NB4 (cell line): ENCODE measurements at places on chromosomes 11 and 22.

DNA sequence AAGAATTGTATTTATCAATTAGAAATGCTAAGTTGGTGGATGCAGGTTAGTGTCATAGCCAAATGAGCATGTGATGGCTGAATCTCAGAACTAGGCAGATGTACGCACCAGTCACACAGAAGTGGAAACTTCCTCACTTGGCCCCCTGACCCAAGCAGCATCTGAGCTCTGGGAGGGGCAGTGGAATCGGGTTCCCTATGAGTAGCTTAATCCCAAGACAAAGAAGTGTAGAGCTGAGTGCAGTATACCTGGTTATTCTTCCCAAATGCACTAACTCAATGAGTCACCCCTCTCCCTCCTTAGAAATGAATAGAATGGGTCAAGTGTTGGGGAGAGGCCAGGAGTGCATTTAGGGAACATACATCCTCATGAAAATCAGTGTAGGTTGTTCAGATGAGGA is 224.6 kb downstream of the FAT3 start:
- no peak for DNase-seq

- peak; percentile 15 for DNase-seq
These were observed 4.6 kb upstream of the CABP7 start for GRCh38 chr22:29715240-29715639.

DNA sequence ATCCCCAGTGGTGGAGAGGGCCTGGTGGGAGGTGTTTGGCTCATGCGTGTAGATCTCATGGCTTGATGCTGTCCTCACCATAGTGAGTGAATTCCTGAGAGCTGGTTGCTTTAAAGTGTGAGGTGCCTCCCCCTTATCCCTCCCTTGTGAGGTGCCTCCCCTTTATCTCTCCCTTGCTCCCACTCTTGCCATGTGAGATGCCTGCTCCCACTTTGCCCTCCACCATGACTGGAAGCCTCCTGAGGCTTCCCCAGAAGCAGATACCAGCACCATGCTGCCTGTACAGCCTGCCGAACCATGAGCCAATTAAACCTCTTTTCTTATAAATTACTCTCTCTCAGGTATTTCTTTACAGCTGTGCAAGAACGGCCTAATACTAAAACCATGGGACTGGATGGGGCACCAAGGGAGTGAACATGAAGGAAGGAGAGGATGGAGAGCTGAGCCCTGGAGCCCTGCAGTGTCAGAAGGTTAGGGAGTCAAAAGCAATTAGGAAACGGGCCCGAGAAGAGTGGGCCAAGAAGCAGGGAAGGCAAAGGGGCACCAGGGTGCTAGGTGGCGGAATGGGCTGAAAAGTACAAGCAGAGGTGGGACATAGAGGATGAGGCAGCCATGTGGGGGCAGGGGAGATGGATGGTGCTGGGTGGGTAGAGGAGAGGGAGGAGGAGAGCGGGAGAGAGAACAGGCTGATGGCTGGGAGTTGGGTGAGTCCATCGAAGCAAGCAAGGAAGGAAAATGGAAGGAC is 9.4 kb downstream of the IFITM10 start:
- DNase-seq: no peak

- no peak for DNase-seq
These were observed 538.9 kb upstream of the ANO5 start for GRCh38 chr11:21653951-21654421.

- no peak for DNase-seq
These were observed 62.8 kb upstream of the BLID start for GRCh38 chr11:122178795-122179194.

- no peak for DNase-seq
These were observed 123.9 kb upstream of the OPCML start for GRCh38 chr11:133656082-133656635.

GRCh38 chr22:20582520-20583361 is 75.3 kb downstream of the MED15 start:
- DNase-seq: no peak

DNA sequence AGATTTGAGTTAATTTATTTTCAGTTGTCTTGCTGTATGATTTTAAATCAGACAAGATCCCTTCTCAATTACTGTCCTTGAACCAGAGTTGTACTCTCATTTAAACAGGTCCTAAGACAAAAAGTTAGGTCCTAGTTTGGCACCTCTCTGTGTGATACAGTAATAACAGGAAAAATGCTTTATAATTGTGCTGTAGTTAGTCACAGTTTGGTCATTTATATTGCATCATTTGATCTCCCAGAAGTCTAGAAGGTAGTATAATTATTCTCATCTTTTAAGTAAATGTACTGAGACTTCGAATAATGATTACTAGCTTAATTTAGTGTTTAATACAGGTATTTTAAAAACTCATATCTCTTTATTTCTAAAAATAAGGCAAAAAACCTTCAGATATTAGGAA is 18.1 kb upstream of the LUZP2 start:
- no peak for DNase-seq

DNA sequence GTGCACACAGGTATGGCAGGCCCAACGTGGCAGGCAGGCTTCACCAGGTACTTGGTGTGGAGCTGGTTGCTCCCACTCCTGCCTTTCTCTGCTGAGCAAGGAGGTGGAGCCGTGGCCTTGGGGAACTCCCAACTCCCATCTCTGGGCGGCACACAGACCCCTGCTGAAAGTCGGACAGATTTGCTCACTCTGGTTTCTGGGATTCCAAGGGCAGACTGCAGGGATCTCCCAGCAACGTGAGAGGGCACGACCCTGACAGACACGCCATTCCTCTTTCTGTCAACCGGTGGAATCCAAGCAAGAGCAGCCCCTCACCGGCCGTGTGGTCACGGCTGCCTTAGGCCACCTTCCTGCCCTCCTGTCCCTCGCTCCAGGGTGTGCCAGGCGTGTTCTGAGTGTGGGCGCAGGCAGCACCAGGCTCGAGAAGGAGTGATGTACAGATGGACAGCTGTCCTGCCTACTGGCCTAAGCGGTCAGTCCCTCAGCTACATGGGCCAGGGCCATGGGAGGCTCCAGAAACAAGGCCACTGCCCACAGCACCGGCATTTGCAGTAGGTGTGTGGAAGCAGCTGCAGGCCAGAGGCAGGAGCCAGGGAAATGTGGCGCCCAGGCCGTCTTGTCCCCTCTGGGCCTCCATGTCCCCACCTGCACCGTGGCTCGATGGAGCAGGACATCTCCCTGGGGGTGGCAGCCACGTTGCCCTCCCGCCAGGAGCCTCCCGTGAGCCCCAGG is 13.7 kb upstream of the PPARA start:
- DNase-seq: no peak

DNA sequence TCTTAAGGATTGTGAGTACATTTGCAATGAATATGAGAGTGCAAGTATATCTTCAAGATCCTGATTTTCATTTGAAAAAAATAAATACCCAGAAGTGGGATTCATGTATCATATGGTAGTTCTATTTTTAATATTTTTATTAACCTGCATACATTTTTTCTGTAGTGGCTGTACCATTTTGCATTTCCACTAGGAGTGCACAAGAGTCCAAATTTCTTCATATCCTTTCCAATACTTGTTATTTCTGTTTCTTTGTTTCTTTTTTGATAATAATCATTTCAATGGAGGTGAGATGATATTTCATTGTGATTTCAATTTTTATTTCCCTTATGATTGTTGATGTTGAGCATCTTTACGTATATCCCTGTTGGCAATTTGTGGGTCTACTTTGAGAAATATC is 759.8 kb upstream of the CNTN5 start:
- no peak for DNase-seq

- no peak for DNase-seq
These were observed 62.2 kb downstream of the DKK3 start for GRCh38 chr11:11946180-11946579.

- DNase-seq: peak; percentile 92
These were observed 741 bp upstream of the TMEM179B start for GRCh38 chr11:62786318-62787004.

DNA sequence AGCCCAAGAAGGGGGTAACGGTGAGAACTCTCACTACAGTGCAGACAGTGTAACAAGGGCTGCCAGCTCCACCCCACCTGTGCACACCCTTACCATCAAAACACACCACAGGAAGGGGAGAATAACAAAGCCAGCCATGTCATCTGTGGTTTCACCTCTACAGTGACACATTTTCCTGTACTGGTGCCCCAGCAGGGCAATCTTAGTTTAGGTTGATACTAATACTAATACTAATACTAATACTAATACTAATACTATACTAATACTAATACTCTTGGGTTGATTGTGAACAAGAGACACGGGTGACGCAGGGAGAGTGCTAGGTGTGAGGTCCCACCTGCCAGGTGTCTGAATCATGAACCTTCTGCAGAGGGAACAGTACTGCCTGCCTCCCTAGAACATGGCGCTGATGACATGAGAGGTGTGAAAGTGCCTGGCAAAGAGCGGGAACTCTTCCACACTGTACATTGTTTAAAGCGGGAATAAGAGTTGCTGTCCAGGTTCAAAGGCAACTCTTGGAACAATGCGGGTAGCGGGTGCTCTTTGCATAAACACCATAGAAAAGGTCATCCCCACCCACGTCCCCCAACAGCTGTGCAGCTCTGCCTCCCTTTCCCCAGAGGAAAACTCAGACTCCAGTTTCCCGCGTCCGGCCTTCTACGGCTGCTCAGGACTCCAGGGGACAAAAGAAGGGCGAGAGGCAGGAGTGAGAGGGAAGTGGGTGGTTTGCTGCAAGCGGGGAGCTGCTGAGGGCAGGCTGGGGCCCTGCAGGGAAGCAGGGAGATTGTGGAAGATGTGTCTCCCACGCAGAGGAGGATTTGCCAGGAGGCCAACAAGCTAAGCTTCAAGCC is 25.0 kb upstream of the TMPRSS4 start:
- peak; percentile 48 for DNase-seq

DNA sequence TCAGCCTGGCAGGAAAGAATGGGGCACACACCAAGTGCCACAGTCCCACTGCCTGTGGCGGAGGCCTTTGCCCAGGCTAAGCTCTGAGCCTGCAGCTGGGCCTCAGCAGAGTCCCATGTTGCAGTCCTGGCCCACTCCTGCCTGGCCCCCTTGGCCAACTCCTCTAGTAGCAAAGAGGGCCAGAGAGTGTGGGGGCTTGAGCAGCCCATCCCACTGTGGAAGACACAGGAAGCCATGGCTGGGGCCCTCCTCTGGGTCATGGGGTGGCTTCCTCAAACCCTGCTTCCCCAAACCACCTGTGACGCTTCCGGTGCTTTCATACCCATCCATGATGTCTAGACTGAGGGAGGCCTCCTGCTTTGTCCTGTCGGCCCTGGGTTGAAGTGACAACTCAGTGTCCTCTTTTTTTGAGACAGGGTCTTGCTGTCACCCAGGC is 5.8 kb downstream of the RPS19BP1 start:
- DNase-seq: peak; percentile 58

GRCh38 chr11:117979481-117980211 is 6.5 kb upstream of the IL10RA start:
- DNase-seq: no peak

- peak; percentile 14 for DNase-seq
These were observed 12.0 kb downstream of the CSTPP1 start for GRCh38 chr11:46948378-46949131.

GRCh38 chr11:103619480-103619879 is 417.0 kb upstream of the DDI1 start:
- no peak for DNase-seq

DNA sequence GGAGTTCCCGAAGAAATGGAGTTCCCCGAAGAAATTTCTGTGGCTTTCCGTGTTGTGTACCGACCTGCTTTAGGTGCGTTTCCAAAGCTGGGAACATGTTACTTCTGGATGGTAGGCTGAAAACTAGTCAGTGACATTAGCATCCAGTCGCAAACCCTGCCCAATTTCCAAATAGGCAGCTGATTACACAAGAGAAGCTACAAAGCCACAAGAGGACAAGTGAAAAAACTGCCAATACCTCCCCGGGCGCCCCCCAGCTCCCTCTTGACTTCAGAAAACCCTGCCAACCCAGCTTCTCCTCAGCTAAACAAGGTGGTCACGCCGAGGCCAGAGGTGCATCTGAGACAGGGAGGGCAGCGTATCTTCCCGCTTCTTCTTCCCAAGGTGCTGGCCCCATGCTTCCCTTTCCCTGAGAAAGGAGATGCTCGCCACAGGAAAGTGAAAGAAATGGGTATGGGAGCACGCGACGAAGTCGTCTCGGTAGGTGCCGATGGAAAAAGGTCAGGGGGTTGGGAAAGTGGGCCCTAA is 551 bp downstream of the AGBL2 start:
- peak; percentile 66 for DNase-seq

DNA sequence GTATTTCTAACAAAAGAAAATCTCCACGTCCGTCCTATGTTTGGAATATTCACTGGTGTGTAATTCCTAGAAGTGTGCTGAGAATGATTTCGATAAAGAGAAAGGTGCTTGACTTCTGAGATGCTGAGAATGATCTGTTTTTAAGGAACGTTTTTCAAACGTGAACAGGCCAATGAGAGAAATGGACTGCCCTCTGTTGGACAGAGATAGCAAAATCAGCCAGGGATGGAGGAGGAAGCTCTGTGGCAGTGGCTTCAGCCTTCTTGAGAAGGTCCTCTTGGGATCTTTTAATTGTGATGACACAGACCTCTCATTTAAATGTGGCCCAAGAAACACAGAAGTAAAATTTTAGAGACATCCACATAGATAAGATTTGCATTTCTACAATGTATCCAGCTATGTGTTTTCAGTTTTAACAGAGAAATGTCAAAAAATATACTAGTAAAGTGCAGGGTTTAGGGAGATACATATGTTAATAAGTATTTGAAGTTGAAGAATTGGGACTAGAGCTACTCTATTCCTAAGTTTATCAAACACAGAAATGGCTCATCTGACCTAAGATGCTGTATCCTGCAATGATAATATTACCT is 84.0 kb upstream of the RCN1 start:
- DNase-seq: peak; percentile 88

DNA sequence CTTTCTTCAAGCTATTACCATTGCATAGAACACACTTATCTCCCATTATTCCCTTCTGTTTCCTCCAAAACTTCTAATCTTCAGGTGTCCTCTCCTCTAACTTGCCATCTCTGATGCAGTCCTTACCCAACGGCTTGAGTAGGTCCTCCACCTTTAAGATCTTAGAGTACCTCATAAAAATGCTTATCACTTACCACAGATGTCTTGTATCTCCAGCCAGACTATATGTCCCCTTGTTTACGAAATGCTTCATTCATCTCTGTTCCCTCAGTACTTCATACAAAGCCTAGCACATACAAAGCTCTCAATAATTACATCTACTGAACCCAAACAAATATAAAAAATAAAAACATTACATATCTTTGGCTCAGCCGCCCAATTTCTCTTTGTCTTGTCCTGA is 49.2 kb downstream of the PAK1 start:
- DNase-seq: no peak

DNA sequence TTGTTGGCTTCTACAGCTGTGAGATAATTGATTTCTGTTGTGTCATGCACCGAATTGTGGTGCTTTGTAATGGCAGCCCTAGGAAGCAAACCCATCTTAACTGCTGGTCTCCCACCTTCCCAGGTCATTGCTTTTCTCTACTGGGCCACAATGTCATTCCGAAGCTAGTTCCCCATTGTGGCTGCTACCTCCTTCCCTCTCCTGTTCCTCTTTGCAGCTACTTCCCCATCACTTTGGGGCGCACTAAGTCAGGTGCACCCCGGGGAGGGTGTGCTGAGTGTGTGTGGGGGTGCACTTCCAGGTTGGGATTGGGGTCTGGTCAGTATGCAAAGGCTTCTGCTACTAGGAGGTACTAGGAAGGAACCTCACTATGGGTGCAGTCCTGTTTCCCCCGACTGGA is 109.3 kb downstream of the ST3GAL4 start:
- DNase-seq: peak; percentile 75

- DNase-seq: no peak
These were observed 7.9 kb downstream of the GRAP2 start for GRCh38 chr22:39908737-39909136.

GRCh38 chr11:12077535-12078280 is 32.7 kb upstream of the MICAL2 start:
- no peak for DNase-seq

- no peak for DNase-seq
These were observed 115.4 kb downstream of the KIAA1671 start for GRCh38 chr22:25067851-25068421.
